Fibroblast of lung (primary cell): ENCODE measurements at places on chromosomes 6 and 20. TPM values are rescaled to one million over a fixed set of nuclear protein-coding genes. Genes with fewer than 3 reads are reported as not detected.
A peak's percentile ranks its signal among the peaks of the same experiment; 100 is the strongest.

DNA sequence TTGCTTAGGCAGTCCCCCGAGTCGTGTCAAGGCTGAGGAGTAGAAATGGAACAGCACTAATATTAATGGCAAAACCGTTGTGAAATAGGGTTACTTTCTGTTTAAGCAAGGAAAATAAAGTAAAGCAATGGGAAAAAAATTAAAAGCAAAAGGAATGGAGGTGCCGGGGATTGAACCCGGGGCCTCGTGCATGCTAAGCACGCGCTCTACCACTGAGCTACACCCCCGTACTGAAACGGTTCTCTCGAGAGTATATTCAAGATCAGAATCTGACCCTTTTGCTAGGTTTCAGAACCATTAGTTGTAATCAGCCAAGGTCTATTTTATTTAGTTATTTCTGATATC is 85.5 kb downstream of the TRIM27 start:
- peak; percentile 46 for DNase-seq

GRCh38 chr20:57803508-57804005 is 93.7 kb upstream of the PMEPA1 start:
- DNase-seq, result no peak

Gene GTSF1L
- not detected in 2 replicates for total RNA-seq

Gene GJA1
- total RNA-seq, result 154 and 209 TPM in 2 replicates

GRCh38 chr6:25157183-25157582 is 122.0 kb upstream of the CARMIL1 start:
- no peak for DNase-seq

- no peak for DNase-seq
Observed at GRCh38 chr6:20192625-20193024, 19.6 kb downstream of the MBOAT1 start.

DNA sequence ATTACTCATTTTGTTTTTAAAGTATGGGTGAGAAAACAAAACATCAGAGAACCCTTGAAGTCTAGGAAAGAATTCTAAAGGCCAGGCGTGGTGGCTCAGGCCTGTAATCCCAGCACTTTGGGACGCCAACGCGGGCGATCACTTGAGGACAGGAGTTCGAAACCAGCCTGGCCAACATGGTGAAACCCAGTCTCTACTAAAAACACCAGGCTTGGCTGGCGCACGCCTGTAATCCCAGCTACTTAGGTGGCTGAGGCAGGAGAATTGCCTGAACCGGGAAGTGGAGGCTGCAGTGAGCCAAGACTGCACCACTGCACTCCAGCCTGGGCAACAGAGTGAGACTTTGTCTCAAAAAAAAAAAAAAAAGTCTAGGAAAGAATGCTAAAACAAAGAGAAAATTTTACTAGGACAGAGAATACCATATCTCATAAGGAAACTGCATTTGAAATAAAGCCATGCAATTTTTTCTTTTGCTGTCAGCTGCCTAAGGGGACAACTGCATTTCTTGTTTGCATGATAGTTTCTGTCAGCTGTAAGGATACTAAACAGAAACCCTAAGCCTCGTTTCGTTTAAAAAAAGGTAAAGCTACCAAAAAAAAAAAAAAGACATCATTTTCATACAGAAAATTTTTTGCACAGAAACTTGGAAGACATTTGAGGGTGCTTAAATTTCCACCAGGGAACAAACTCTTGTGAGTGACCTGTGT is 32.1 kb downstream of the SMLR1 start:
- no peak for DNase-seq

GRCh38 chr6:12522347-12522746 is 194.2 kb upstream of the PHACTR1 start:
- DNase-seq, result peak; percentile 83

DNA sequence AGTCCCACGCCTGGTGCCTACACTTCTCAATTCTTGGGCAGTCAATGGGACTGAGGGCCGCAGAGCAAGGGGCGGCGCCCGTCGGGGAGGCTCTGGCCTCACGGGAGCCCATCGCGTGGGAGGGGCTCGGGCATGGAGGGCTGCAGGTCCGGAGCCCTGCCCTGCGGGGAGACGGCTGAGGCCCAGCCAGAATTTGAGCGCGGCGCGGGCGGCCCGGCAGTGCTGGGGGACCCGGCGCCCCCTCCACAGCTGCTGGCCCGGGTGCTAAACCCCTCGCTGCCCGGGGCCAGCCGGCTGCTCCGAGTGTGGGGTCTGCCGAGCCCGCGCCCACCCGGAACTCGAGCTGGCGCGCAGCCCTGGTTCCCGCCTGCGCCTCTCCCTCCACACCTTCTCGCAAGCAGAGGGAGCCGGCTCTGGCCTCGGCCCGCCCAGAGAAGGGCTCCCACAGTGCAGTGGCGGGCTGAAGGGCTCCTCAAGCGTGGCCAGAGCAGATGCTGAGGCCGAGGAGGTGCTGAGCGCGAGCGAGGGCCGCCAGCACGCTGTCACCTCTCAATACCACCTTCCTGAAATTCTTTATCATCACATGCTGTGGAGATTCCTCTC is 58.5 kb downstream of the BAK1 start:
- DNase-seq, result no peak

- DNase-seq, result no peak
Observed at GRCh38 chr20:5393218-5393870, 76.6 kb upstream of the PROKR2 start.

Gene SIGLEC1
- total RNA-seq, result not detected in 2 replicates

DNA sequence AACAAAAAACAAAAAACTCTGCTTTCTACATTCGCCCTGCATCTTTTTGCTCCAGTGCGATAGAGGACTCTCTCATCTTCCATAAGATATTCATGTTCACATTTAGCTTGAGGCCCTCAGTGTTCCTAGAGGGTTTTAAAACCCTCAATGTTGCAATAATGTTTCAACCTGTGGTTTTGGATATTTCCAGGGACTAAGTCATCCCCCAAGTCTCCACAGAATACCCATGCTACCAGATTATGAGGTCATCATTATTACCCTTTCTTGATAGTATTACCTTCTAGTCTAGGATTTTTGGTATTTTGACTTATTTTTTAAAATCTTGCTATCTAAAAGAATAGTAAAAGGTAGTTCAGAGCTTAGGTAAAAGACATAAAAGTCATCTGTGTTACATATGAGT is 480.5 kb upstream of the ID4 start:
- DNase-seq, result peak; percentile 34

DNA sequence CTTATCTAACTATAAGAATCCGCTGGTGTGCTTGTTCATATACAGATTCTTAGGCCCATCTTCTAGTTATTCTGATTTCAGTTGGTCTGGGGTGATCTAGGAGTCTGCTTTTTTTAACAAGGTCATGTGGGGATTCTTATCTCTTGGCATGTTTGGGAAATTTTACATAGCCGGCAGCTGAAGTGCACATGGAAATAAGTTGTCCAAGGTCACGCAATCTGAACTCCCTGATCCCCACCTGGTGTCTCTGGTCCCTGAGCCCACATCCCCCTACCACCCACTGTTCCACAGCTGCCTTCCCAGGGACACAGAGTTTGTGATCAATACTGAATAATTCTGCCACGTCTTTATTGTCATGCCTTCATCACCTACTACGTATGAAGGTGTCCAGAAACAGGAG is 90.8 kb downstream of the SSR1 start:
- no peak for DNase-seq

Gene PNPLA1
- total RNA-seq, result not detected in 2 replicates

Gene FARS2
- 18.5 and 22.6 TPM in 2 replicates for total RNA-seq

GRCh38 chr6:37396571-37397180 is 36.3 kb upstream of the CMTR1 start:
- DNase-seq, result peak; percentile 69

Gene CFB
- total RNA-seq, result 62.9 and 87.1 TPM in 2 replicates

Gene EEF1E1
- 24.9 and 38.1 TPM in 2 replicates for total RNA-seq

Gene CTAGE9
- total RNA-seq, result not detected in 2 replicates

DNA sequence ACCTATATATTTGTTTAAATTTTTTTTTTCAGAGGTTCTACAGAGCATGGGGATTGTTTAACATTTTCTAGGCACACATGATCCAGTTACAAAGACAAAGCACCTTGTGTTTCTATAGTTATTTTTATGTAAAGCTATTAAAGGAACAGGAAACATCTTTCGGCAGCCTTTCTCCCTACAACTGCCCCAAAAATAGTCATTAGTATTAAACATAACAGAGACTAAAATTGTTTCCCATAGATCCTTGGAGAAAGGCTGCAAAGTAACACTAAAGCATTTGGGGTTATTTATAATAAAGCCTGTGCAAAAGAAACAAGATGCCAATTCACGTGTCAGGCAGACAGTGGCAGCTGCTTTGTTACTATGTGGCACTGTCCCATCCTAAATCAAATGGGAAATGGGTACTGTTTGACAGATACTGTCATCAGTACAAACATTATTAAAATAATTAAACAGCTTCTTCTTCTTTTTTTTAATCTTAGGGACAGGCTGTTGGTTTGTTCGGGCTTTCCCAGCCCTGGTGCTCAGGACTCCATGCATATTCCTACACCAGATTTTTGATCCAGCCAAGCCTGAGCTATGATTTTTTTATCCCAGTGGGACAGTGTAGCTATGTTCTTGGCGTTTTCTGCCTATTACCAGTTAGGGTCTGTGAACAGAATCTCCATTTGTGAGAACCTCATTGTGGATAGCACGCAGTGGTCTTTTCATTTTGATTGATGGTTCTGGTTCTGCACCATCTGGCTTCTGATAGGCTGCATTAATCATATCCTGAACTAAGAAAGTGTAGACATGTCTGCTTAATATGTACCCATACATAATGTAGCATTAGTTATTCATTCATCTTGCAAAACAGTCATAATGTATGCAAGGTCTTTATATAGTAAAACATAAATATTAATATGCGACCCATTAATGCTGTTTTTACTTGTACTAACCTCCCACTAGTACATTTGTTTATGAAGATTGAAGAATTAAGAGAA is 460.4 kb upstream of the SOX4 start:
- DNase-seq, result peak; percentile 24

Gene FERMT1
- total RNA-seq, result 3.3 and 6.8 TPM in 2 replicates

Gene GJE1
- total RNA-seq, result not detected in 2 replicates

DNA sequence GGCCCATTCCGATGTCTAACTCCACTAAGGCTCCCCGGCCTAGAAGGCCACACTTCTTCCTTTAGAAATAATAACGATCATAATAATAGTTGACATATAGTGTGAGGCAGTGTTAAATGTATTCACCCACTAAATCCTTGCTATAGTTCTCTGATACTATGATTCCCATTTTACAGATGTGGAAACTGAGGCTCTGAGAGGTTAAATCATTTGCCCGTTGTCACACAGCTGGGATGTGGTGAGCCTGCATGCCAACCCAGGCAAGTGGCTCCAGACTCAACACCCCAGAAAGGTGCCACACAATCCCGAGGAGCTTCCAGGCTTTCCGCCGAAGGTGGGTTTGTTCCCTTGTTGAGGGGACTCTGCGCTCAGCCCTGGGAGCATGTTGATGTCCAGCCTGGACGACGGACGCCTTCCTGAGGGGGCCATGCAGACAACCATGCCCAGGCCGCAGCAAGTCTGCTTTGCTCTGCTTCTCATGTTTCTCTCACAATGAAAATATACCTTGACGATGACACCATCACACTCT is 104.6 kb upstream of the CDYL start:
- DNase-seq, result no peak

Gene SENP6
- 72.9 and 80.6 TPM in 2 replicates for total RNA-seq

Gene ARMC12
- 0.50 and 1.0 TPM in 2 replicates for total RNA-seq

DNA sequence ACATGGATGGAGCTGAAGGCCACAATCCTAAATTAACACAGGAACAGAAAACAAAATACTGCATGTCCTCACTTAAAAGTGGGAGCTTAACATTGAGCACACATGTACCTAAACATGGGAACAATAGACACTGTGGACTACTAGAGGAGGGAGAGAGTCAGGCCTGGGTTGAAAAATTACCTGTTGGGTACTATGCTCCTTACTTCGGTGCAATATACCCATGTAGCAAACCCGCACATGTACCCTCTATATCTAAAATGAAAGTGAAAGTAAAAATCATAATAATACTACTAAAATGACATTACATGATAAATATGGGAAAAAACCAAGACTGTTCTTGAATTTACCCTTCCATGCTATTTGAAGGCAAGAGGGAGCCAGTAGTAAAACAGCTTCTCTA is 1273.8 kb upstream of the ADGRB3 start:
- no peak for DNase-seq

Gene NKX2-4
- not detected in 2 replicates for total RNA-seq

DNA sequence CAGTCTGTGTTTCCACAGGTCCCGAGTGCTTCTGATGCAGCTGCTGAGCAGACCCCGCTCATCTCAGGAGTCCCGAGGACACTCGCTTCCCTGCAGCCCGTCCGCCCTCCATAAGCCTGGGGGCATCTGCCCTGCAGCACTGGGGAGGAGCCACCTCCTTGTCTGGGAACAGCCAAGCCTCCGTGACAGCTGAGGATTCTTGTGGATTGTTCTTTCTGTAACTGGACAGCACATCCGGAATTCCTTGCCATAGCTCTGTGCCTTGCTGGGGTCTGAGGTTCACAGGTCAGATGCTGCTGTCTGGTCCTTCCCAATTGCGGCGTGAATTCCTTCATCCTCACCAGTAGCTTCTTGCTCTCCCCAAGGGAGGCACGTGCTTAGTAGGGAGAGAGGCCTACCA is 38.4 kb upstream of the FNDC1 start:
- no peak for DNase-seq

Gene EFHC1
- total RNA-seq, result 22.9 and 29.4 TPM in 2 replicates

DNA sequence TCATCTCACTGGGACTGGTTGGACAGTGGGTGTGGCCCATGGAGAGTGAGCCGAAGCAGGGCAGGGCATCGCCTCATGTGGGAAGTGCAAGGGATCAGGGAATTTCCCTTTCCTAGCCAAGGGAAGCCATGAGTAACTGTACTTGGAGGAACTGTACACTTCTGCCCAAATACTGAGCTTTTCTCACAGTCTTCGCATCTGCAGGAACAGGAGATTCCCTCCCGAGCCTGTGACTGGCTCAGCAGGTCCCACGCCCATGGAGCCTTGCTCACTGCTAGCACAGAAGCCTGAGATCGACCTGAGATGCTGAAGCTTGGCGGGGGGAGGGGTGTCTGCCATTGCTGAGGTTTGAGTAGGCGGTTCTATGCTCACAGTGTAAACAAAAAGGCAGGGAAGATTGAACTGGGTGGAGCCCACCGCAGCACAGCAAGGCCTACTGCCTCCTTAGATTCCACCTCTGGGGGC is 10.4 kb upstream of the CALHM5 start:
- DNase-seq, result peak; percentile 34

Gene CST3
- total RNA-seq, result 135 and 162 TPM in 2 replicates

GRCh38 chr6:164720-165119 is 127.6 kb upstream of the DUSP22 start:
- no peak for DNase-seq

Gene RREB1
- 15.2 and 18.8 TPM in 2 replicates for total RNA-seq

- DNase-seq, result peak; percentile 70
Observed at GRCh38 chr6:141552463-141552862, 580.3 kb upstream of the GJE1 start.

- peak; percentile 4 for DNase-seq
Observed at GRCh38 chr6:33116841-33117711, 41.3 kb downstream of the HLA-DPB1 start.

GRCh38 chr6:42505385-42505718 is 53.6 kb upstream of the TRERF1 start:
- DNase-seq, result peak; percentile 19

Gene GSTA5
- total RNA-seq, result not detected in 2 replicates

Gene PBOV1
- total RNA-seq, result not detected in 2 replicates

Gene KIAA0408
- total RNA-seq, result 1.3 and 2.8 TPM in 2 replicates
